ENCODE measurements at places on chromosomes 12 and 14.

- DNase-seq = no peak
These were observed 7.8 kb downstream of the KRT76 start for GRCh38 chr12:52769354-52769753.

- DNase-seq = no peak
These were observed 34.3 kb downstream of the HSP90AA1 start for GRCh38 chr14:102052522-102052921.

DNA sequence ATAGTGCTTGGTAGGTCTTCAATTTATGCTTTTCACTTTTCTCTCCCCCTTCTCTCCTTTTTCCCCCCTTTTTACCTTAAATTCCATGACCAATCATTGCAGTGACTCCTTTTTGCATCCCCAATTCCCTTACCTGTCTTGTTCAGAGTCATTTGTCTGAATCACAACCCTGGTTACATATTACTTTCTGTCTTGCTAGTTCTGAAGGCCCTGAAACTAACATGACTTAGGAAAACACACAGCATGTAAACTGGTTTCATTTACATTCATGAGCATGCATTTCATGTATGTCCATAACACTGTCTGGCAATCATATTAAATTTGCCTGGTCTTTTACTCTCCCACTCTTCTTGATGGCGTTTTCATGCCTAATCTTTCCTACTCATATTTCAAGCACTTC is 20.3 kb upstream of the FOXG1 start:
- no peak for DNase-seq

DNA sequence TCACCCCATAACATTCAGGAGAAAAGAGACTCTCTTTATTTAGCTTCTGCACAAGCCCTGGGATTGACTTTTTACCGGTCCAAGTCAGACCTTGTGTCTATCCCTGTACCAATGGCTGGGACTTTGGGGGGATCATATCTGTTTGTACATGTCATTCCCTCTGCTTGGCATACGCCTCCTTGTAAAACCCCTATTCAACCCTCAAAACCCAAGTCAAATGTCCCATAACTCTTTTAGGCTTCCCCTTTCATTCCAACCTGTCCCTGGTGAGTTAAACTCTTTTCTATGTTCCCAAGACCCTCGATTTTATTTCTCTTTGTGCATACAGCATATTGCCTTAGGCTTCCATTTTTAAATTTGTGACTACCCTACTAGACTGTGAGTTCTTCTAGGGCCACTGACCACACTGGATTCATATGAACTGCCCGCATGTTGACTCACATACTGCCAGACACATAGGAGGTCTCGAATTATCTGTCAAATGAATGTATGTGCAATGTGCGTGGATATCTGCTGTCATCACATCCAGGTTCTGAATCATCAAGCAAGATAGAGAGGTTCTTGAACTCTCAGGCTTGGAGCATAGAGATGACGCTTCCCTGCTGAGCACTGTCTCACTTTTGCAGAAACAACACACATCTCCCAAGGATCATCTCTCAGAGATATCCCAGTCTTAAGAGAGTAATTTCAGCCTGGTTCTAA is 548.6 kb upstream of the TBX3 start:
- DNase-seq = no peak

- no peak for DNase-seq
These were observed 352 bp downstream of the PLXNC1 start for GRCh38 chr12:94148739-94149118.

- no peak for DNase-seq
These were observed 842.8 kb downstream of the VRK1 start for GRCh38 chr14:97640031-97640430.

GRCh38 chr14:35819591-35820540 is 6.3 kb upstream of the BRMS1L start:
- no peak for DNase-seq

DNA sequence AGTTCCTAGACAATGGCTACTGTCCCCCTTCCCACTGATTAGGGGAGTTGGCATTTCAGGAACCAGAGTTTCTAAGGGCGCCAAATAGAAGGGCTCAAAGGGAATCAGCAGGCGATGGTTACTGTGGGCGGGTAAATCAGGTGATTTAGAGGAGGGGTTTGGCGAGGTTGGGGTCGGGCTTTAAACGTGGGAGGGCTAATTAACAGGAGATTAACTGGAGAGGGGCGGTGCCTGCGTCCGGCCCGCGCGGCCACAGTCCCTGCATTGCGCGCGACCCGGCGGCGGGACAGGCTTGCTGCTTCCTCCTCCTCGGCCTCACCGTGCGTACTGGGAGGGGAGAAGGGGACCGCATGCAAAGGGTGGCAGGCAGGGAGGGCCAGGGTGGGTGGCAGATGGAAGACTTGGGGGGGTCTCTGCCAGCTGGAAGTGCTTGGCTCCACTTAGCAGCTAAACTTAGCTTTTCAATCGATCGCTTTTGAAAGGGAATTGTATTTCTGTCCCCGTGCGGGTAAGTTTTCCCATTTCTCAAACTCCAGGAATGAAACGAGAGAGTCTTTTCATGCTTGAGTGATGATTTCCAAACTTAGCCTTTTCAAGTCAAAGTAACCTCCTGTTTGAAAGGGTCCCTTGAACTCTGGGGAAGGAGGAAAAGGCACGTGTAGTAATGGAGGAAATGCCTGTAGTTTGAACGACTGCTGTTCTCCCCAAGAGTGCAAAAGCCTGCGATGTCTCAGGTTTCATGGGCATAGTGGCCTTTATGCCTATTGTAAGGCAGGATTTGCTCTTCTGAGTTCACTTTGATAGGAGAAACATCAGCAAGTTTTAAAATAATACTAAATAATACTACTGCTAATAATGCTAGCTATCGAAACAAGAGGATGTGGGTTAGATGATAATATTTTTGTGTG is at the start of gene MGST1:
MGST1 (plus strand) TSS at position 255 of the 908 bp plus-strand sequence. CDS start 6,608 bp downstream, outside the sequence.
- peak; percentile 89 for DNase-seq

GRCh38 chr14:69671365-69672030 is 60.1 kb downstream of the SUSD6 start:
- no peak for DNase-seq

GRCh38 chr14:70947739-70948138 is 40.5 kb downstream of the PCNX1 start:
- DNase-seq = peak; percentile 11

- no peak for DNase-seq
These were observed 781.9 kb upstream of the MGAT4C start for GRCh38 chr12:87038098-87038497.

- DNase-seq = no peak
These were observed 4.9 kb upstream of the HOXC12 start for GRCh38 chr12:53949631-53950436.

GRCh38 chr14:46306267-46306666 is 345.3 kb downstream of the RPL10L start:
- DNase-seq = no peak

DNA sequence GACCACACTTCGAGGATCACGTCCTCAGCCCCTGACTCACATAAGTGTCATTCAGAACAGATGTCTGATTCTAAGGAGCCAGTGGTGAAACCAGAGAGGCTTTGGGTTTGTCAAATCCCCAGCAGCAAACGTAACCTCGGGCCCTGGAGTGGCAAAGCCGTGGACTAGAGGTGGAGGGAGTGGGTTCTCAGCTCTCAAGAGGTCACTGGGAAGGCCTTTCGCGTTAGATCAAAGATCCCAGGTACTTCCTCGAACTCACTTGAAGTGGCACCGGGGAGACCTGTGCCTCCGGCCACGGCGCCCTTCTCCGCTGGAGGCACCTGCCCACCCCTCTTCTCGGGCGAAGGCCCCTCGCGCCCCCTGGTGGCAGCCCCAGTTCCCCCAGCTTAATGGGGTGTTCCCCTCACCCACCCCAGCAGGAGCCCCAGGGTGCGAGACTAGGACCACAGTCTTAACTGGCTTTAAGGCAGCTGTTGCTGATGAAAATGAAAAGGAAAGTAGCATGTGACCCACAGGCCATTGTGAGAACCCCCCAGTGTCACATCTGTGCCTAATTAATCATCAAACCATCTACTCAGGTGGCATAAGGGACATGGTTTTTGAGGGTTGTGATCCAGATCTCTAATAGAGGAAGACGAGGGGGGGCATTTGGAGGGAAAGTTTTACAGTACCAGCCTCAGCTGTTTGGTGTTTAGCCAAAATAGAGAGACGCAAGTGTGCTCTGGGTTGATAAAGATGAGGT is 672 bp upstream of the ESR2 start:
- DNase-seq = peak; percentile 64

GRCh38 chr12:60168441-60168840 is 572.6 kb downstream of the SLC16A7 start:
- no peak for DNase-seq
